ENCODE measurements at places on chromosomes 6 and 20.

GRCh38 chr6:26536571-26537159 lies 1.5 kb upstream of the HMGN4 start:
- DNase-seq = no peak

DNA sequence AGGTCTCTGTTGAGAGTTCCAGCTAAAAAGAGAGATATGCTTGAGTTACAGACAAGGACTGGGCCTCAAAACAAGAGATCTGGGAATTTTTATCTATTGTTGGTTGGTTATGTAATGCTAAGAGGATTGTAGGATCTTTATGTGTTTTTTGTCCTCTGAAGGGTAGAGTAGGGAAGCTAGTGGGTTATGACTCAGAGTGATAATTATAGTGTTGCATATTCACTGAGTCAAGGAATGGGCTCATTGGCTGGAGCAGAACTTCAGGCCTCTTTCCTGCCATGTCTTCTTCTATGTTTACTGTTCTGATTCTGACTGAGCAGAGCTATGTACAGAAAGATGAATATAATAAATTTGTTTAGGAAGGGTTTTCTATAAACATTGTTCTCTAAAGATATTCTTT lies 66.1 kb upstream of the NOX3 start:
- no peak for DNase-seq

DNA sequence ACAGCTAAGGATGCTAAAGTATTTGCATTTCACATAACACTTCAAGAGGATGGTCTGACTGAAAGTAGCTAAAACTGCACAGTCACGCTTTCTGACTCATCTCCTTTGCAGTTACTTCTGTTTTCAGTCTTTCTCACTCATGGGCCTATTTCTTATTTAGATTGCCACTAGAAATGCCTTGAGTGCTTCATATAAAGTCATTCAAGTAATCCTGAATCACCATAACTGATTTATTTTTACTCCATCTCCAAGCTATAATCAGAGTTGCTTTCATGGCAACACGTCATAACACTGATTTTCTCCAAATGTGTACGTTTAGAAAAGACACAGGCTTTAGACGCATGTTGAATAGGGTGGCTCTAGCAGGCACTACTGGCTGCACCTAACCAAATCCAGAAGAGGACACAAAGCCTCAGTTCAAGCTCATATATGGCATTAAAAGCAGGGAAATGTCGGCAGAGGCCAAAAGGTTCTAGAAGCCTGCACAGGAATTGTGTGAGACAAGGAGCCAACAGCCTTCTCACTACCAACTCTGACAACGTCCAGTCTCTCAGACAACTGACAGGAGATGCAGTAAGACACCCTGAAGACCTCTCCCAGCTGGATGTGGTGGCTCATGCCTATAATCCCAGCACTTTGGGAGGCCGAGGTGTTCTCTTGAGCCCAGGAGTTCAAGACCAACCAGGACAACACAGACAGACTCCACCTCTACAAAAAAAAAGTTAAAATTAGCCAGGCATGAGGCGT lies 64.1 kb upstream of the BEND6 start:
- DNase-seq = no peak

GRCh38 chr6:81722506-81723223 lies 29.8 kb downstream of the TENT5A start:
- DNase-seq = no peak

DNA sequence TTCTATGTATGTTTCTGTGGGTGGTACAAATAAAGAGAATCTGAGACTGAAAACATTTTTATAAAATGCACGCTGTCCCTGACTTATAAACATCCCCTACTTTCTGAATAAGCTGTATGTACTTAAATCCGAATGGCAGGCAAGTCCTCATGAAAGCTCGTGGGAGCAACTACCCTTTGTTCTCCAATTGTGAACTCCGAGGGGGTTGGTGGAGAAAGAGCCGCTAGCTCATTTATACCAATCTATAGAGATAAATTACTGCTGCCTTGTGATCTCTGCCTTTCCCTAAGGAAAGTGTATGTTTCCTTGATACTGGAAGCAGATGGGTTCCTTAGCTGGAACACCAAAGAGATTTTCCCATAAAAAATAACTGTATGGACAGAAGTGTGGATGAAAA lies 84.5 kb downstream of the GJA10 start:
- DNase-seq = no peak

GRCh38 chr6:170289180-170289931 lies 1.5 kb downstream of the DLL1 start:
- no peak for DNase-seq

Data from smooth muscle cell of the brain vasculature (primary cell).